NB4 (cell line): ENCODE measurements at places on chromosomes 3 and 15.

DNA sequence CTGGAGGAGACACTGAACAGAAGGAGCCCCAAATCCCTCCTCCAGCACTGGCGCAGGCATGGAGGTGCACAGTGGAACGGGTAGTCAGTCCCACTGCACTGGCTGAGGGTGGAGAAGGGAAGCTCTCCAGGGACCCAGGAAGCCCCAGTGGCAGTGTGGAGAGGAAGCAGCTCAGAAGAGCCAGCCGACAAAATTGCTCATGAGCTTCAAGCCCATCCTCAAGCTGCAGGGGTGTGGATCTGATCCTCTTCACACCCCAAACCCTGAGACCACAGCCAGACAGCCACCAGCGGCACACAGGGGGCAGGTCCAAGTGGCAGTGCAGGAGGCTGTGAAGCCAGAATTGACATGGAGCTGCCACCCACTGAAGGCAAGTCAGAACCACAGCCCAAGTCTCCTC is 32.1 kb downstream of the CYFIP1 start:
- peak; percentile 49 for DNase-seq

- no peak for DNase-seq
Observed at GRCh38 chr3:171524921-171525310, 64.7 kb upstream of the TNIK start.

GRCh38 chr3:76683256-76683655 is 356.6 kb upstream of the ROBO2 start:
- DNase-seq = no peak

GRCh38 chr3:75341324-75342067 is 322.6 kb upstream of the FRG2C start:
- peak; percentile 2 for DNase-seq

DNA sequence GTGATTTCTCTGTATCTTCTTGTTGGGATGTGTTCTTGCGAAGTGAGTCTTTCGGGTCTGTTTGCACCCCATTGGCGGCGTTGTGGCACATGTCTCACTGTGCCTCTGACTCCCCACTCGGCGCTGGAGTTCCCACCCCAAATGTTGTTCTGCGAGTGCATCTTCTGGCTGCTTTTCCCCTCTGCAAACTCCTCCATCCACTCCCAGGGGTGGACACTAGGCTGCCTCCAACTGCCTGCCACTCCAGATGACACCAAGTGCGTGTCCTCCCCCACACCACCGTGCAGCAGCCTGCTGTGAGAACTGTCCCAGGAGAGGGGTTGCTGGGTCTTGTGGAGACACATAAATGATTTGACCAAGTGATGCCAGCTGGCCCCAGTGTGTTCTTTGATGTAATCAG is 17.6 kb downstream of the EFCC1 start:
- peak; percentile 82 for DNase-seq

GRCh38 chr15:78343276-78344060 is 3.3 kb downstream of the CRABP1 start:
- DNase-seq = no peak

DNA sequence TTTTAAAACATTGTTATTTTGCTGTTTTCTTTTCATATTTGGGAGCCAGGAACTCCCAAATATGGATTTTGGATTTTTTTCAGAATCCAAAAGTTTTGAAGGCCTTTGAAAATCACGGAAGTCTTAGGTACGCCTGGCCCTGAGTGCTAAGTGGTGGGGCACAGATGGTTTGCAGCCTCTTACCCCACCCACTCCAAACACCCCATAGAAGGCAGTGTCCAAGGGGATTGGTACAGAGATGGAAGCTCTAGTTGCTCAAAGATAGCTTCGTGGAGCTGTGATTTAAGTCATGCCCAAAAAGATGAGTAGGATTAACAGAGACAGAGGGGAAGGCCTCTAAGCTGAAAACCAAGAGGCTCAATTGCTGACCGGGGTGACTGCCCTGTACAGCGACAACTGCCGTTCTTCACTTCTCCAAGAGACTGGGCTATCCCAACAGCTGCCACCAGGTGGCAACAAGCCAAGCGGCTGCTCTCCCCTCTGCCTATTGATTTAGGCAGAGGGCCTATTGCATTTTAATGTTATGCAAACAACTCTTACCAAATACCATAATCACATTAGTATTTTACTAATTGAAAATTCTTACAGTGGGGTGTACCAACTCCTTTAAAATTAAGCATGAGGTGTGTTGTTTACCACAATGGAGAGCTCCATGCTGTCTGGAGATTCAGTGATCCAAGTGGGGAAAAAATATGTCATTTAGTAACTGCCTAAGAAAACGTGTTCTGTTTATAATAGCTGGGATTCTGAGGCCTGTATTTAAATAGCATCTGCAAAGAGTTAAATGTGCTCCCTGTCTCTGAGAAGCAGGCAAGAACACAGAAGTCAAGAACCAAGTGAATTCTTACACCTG is 64.0 kb upstream of the C15orf61 start:
- peak; percentile 74 for DNase-seq

- peak; percentile 68 for DNase-seq
Observed at GRCh38 chr3:136819731-136820679, 1.1 kb downstream of the SLC35G2 start.

DNA sequence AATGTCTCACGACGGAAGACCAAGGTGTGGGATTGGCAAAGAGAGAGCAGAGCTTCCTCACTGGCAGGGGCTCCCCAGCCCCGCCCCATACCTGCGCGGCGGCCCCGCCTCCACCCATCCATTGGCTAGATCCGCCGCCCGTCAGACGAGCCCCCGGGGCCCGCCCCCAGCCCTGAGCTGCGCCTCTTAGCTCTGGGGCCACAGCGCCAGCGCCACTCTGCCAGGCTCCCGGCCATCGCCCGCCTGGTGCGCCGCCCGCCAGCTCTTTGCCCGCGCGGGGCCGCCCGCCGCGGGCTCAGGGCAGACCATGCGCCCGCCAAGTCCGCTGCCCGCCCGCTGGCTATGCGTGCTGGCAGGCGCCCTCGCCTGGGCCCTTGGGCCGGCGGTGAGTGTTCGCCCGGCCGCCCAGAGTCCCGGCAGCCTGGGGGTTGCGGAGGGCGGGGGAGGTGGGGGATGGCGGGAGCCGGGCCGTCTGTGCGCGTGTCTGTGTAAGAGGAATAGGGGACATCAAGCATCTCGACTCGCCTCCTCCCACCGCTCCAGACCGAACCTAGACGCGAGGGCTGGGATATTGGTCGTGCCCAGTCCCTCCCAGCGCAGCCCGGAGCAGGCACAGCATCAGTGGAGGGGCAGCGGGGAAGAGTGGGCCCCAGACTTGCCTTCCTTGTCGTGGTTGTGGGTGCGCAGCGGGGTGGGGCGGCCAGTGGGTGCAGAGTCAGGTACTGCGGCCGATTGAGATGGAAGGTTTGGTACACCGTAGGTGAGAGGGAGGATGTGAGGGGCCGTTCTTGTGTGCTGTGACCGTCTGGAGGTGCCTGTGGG is at the start of gene VIPR1:
TSS of gene VIPR1 (plus strand) at position 215 of the 822 bp plus-strand sequence. CDS start at position 308, 93 bp downstream.
- DNase-seq = peak; percentile 61

DNA sequence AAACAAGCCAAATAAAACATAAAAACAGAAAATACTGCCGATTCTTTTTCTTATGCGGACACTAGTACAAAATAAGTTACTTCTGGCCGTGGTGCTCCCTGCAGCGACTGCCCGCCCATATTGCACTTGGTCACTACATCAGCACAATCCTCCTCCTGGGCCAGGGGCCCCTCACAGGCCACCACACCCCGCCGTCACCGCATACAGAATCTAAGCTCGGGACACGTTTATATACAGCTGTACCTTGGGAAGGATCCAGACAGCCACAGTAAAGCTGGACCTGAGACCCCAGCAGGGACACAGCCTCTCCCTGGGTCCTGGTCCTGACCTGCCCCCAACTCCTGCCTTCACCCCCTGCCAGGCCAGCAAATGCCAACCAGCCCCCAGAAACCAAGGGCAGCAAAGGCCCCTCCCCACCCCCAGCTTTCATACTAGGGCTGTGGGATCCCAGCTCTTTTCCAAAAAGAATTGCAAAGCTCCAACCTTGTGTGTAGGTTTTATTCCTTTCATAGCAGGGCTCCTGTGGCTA is 12.9 kb upstream of the DNAJB8 start:
- DNase-seq = no peak

DNA sequence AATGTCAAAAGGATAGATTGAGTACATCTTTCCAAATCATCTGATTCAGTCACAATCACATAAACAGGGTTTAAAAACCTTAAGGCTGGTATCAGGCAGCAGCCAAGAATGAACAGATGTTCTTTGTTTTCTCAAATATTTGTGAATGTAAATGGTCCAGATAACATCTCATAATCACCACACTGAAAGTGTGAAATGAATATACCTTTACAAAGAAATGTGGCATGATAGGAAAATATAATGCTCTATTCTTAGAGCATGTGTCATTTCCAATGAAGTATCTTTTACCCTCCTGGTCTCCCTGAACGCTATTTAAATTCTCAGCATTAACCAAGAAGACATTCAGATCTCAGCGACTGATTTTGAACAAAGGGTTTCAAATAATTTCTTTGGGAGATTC is 8.8 kb upstream of the ACTC1 start:
- no peak for DNase-seq

DNA sequence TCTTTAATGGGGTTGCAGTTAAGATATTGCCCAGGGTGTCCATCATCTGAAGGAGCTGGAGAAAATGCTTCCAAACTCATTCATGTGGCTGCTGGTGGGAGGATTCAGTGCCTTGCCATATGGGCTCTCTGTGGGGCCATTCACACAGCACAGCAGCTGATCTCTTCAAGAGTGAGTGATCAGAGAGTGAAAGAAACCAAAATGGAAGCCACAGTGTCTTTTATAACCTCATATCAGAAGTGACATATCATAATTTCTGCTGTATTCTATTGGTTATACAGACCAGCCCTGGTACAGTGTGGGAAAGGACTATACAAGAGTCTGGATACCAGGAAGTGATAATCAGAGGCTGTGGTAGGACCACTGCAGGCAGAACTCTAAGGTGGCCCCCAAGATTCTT is 33.6 kb downstream of the HHLA2 start:
- DNase-seq = no peak

GRCh38 chr3:53775834-53776251 is 70.4 kb downstream of the CHDH start:
- no peak for DNase-seq

GRCh38 chr15:61138156-61138555 is 90.9 kb downstream of the RORA start:
- no peak for DNase-seq

DNA sequence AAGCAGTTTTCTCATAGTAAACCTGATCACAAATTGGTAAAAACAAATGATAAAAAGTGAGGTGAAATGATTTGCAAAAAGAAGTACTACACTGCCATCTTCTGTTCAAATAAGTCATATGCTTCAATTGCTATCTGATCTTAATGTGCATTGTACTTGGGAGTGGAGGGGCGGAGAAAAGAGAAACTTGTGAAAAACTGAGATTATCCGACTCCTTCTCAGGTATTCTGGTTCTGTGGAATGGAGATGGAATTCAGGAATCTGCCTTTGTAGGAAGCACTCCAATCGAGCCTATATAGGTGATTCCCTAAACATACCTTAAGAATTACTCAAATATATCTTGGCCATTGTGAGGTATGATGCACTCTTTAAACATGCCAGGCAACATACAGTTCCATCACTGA is 180.6 kb downstream of the CHL1 start:
- DNase-seq = peak; percentile 36

DNA sequence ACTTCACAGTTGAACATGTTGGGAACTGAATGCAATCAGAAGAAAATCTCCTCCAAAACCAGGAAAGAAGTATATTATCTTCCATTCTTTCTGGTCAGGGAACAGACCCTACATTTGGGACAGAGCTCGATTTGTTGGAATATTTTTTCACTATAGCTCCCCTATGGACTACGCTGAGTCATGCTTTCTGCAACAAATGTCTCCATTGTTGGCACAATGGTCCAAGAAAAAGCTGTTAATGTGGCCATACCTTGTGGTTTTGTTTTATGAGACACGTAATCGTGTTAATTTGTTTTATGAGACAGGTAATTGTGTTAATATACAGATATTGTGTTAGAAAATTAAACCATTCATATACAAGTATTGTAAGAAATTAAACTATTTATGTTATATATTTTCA is 101.4 kb downstream of the TGFBR2 start:
- no peak for DNase-seq

- DNase-seq = no peak
Observed at GRCh38 chr15:56736308-56736707, 3.0 kb upstream of the ZNF280D start.

DNA sequence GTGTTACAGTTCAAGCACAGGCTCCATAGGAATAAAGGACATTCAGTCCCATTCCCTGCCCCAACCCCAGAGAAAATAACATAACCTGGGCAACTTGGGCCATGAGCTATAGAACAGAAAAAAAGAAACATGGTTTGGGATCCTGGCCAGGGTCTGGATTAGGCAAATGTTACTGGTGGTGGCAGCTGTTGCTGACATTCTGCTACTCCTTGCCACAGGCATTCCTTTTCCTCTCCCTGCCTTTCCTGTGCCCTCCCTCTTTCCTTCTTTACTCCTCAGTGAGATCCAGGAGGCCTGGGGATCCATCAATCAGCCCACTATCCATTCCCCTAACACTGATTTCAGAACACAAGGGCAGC is 129.1 kb downstream of the NTRK3 start:
- no peak for DNase-seq

DNA sequence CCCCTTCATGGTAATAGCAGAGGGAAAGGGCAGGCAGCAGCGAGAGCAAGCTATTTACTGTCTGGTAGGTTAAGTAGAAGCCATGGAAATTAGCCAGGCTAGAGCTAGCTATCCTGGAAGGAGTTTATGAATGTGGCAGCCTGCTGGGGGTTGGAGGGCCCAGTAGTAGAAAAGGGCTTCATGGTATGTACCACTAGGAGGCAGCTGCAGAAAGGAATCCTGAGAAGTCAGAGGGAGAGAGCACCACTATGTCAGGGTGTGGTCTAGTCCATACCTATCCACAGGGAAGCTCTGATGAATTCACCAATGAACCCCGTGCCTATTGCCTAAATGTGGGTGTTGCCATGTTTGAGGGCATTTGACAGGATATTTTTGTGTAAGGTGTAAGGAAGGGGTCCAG is 55.0 kb downstream of the PLAAT1 start:
- DNase-seq = no peak

DNA sequence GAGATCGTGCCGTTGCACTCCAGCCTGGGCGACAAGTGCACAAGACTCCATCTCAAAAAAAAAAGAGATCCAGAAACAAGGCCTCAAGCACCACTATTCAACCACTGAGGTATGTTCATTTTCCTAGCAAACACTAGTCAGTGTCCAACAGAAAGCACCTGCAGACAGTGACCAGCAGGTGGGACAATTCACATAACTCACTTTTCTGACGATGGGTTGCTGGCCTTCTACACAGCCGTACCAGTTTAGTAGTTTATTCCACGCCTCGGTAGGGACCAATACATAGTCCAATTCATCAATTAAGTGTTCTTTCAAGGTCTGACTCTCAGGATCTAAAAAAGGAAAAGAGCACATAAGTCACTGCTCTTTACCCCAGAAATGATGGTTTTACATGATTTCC is 12.4 kb downstream of the USP4 start:
- peak; percentile 16 for DNase-seq

DNA sequence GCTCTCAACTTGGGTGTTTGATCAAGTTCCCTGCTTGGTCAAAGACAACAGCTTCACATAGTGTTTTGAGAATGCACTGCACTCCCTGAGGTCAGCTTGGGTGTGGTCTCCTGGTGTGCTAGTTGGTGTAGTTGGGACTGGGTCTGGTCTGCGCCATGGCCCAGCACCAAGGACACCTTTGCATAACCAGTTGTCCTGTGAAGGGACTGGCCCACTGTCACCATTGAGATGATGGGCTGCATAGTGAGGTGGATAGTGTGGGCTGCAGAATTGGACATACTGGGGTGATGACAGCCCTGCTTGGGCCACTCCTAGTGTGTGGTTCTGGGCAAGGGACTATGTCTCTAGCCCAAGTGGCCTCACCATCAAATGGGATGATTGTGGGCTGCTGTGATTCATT is 9.5 kb downstream of the RPSA start:
- DNase-seq = peak; percentile 26

- DNase-seq = no peak
Observed at GRCh38 chr15:52028431-52029093, 9.5 kb downstream of the MAPK6 start.
